ENCODE measurements at places on chromosomes 7 and 10. TPM values are rescaled to one million over a fixed set of nuclear protein-coding genes. Genes with fewer than 3 reads are reported as not detected.

DNA sequence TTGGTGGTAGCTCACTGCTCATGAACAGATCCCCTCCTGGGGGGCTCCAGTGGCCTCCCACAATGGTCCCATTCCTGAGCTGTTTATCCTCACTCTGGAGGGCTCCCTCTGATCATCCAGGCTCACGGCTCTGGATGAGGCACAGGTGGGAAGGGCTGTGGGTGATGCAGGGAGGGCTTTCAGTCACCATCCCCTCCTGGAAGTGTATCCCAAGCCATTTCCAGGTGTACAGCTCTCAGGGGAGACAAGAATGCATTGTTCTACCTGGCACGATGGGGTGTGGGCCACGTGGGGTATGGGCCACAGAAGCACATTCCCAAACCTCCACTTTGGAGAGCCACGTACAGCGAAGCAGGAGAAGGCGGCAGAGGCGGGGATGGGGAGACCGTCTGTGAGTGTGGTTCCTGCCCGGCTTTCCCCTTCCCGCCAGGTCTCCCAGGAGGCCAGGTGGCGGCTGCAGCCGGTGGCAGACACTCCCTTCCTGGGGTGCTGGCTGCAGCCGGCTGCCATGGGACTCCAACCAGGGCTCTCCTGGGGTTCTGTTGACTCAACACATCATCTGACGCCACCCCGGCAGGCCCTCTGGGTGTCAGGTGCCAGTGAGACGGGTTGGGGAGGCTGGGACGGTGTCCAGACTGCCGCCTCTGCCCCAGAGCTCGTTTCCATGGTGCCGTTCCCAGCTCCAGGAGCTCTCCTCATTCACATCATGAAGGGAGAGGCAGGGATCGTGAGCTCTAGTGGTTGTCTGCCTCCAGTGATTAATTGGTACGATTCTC is 169.7 kb upstream of the RHEB start:
- no peak for DNase-seq

- no peak for DNase-seq
Measured at GRCh38 chr10:72694476-72695369, 2.8 kb downstream of the MCU start.

GRCh38 chr10:72146071-72146470 is 57.7 kb upstream of the SPOCK2 start:
- no peak for DNase-seq

DNA sequence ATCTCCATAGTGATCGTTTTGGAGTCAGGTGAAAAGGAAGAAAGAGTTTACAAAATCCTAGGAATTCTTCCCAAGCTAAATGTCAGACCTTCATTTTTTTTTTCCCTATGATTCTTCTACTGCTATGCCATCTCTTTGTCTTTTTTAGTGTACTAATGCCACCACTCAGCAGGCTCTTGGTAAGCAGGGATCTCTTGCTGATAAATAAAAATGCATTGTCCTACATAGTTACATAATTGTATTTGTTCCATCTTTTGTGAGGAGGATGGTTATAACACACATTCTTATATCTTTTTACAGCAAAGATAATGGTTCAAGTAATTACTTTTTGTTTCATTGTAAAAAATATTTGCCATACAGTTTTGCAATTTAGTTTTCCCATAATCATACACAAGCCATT is 36.8 kb upstream of the AFAP1L2 start:
- no peak for DNase-seq

DNA sequence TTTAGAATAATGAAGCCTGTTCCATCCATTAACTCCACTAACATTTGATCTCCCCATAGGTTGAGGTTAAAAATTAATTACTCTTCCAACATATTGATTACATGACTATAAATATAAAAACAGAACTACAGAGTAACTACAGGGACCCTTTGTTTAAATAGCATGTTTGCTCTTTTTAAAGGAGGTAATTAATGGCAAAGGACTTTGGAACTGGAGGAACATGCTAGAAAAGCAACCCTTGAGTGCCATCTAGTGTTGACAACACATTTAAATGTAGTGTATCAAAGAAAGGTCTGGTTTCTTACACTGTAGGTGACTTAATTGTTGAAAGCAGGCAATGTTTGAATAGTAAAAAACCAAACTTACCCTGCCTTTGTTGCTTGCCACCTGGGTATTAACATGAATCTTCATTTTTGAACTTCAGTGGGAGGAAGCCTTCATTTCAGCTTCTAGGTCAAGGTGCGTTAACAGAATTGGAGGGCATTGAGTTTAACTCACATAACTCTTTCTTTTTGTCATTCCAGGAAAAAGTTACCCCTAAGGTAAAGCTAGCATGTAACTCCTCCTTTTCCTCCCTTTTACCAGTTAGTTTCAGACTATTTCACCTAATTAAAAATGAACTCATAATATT is 52.6 kb upstream of the CAPZA2 start:
- no peak for DNase-seq

DNA sequence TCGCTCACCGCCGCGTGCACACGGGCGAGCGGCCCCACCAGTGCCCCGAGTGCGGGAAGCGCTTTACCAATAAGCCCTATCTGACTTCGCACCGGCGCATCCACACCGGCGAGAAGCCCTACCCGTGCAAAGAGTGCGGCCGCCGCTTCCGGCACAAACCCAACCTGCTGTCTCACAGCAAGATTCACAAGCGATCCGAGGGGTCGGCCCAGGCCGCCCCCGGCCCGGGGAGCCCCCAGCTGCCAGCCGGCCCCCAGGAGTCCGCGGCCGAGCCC is 3.3 kb downstream of the REPIN1 start:
- peak; percentile 17 for DNase-seq

GRCh38 chr7:34928052-34928451 is 109.2 kb downstream of the DPY19L1 start:
- peak; percentile 91 for DNase-seq

DNA sequence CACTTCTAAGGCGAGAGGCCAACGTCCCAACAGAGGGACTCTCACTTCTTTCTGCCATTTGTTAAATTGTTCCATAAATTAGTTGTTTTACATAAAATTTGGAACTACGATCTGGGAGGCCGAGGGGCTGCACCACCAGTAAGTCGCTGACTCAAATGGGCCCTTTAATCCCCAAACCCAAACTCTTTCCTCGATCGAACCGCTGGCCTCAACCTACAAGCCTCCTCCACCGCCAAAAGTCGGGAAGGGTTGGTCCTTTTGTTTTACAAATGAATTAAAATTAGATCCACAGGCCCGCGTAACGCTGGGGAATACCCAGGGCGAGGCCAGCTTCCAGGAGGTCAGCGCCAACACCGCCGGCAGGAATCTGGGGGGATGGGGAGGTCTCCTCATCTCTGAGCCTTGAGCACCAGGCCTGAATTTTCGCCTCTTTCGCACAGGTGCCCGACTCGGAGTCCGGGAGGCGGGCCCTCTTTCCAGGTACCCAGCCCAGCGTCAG is 1.2 kb upstream of the FOXI2 start:
- peak; percentile 53 for DNase-seq

DNA sequence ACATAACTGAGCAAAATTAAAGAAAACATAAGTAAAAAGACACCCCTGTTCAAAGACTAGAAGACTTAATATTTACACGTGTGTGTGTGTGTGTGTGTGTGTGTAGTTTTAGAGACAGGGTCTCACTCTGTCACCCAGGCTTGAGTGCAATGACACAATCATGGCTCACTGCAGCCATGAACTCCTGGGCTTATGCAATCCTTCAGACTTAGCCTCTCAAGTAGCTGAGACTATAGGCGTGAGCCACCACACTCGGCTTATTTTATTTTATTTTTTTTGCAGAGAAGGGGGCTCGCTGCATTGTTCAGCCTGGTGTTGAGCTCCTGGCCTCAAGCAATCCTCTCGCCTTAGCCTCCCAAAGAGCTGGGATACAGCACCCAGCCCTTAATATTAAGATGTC is 90.3 kb downstream of the JMJD1C start:
- DNase-seq = no peak

DNA sequence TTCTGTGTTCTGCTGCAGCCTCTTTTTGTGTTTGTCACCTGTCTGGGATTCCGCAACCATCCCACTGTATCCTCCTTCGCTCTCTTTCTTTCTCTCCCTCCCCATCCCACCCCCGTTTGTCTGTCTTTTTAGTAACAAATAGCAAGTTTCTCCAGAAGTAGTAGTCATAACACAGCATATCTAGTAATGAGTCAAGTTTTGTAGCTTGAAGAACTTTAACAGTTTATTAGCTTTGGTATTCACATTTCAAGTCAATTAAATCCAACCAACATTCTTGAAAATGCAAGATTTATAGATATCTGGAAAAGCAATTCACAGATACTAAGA is 154.1 kb upstream of the MTPN start:
- no peak for DNase-seq

GRM3 gene
- 1.5 TPM for total RNA-seq

CTTNBP2 gene
- total RNA-seq = 22.1 TPM
